ENCODE measurements at places on chromosomes 7 and 10.
A peak's percentile ranks its signal among the peaks of the same experiment; 100 is the strongest.

GRCh38 chr10:50275650-50276235 lies 24.4 kb upstream of the ASAH2 start:
- DNase-seq = no peak

- DNase-seq = no peak
These were observed 8.0 kb downstream of the RRP12 start for GRCh38 chr10:97393034-97393573.

GRCh38 chr10:96721207-96721572 lies 876 bp upstream of the PIK3AP1 start:
- DNase-seq = peak; percentile 61

- no peak for DNase-seq
These were observed 668 bp downstream of the GPR37 start for GRCh38 chr7:124764847-124765400.

- DNase-seq = no peak
These were observed 2.8 kb downstream of the SPRN start for GRCh38 chr10:133421336-133422222.

GRCh38 chr7:50331564-50332208 lies 27.2 kb downstream of the IKZF1 start:
- DNase-seq = no peak

GRCh38 chr10:119306514-119306951 lies 99.2 kb downstream of the GRK5 start:
- DNase-seq = peak; percentile 30

DNA sequence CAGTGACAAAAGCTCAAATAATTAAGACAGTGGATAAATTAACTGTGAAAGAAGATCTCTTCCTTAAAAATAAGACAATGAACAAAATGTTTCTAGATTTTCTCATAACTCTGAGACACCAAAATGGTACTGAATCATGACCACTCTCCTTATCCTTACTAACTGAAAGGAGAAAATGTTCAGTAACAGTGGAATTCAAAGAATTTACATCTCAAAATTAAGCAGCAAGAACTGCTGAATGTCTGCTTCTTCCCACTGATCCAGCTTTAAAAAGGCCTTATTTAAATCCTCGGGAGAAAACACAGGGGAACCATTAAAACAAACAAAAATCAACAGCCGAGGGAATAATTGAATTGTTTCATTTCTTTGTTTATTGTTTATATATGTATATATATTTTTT lies 27.3 kb upstream of the PLXDC2 start:
- DNase-seq = no peak

DNA sequence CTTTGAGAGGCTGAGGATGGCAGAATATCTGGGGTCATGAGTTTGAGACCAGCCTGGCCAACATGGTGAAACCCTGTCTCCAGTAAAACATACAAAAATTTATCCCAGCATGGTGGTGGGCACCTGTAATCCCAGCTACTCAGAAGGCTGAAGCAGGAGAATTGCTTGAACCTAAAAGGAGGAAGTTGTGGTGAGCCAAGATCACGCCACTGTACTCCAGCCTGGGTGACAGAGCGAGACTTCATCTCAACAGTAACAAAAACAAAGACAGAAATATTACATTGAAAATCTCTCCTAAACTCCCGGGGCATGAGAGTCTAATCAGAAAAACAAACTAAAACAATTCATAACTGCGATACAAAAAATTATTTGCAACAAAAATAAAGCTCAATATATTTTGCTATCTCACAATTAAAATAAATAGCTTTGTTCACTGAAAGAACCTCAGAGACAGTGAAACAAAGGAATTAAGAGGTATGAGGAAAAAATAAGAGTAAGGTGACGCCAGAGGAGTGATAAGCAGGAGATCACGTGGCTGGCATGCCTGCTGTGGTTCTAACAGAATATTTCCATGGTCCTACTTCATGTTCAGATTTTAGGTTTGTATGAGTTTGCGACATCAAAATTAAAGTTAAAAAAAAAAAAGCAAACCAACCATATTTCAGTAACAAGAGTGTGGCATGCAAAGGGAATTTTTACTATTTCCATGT lies 527.7 kb upstream of the POM121L12 start:
- DNase-seq = no peak

DNA sequence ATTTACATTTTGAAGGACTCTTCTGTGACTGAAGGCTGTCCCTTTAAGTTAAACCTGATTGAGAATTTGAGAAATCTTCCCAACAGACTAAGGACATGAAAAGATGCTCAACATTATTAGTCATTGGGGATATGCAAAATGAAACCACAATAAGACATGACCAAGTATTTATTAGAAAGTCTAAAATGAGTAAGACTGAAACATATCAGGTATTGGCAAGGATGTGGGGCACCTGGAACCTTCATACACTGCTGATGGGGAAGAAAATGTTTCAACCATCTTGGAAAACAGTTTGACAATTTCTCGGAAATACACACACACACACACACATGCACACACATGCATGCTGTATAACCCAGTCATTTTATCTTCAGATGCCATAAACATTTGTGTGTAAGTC lies 132.1 kb upstream of the CDK6 start:
- no peak for DNase-seq

GRCh38 chr7:69714886-69715576 lies 116.8 kb downstream of the AUTS2 start:
- DNase-seq = no peak

DNA sequence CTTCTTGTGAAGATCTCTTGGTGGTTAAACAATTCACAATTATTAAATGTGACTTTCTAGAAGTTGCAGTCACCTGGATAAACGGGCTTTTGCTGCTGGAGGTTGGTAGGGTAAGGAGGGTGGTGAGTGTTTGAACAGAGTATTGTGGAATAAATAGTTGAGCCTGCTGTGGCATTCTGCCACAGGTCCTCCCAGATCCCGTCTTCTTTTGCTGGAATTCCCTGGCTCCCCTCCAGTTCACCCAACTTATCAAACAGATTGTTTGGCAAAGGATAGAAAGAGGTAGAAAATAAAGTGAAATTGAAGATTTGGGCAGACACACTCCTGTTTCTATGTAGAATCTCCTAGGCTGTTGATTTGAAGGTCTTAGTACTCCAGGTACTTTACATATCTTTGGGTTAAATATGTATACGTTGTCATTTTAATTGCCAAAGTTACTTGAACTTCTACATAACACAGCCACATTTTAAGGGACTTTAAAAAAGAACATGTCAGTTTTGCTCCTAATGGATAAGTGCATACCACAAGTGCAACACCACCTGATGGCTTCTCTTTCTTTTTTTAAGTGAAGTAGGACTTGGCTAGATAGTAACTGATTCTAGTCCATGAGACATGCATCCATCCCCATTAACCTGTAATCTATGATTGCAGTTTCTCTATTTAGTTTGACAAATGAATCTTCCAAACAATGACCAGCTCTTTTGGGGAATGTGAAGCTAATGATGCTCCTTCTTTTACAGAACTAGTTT lies 83.0 kb downstream of the ARL4A start:
- DNase-seq = peak; percentile 48

DNA sequence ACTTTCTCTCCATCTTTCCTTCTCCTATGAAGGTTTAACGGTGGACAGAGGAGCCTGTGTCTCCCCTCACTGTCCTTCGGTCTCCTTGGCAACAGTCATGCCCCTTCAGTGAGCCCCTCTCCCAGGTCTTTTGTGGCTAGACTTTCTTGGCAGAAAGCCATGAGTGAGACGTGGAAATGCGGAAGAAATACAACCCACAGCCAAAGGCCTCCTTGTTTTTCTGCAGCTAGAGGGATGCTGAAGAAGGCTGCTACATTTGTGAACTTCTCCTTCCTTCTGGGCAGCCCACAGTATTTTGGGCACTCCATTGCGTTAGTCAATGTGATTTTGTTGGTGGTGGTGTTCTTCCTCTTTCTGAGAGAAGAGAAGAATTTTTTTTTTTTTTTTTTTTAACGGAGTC lies 333.7 kb upstream of the PODXL start:
- no peak for DNase-seq
